ENCODE measurements at places on chromosomes 7 and 10.

DNA sequence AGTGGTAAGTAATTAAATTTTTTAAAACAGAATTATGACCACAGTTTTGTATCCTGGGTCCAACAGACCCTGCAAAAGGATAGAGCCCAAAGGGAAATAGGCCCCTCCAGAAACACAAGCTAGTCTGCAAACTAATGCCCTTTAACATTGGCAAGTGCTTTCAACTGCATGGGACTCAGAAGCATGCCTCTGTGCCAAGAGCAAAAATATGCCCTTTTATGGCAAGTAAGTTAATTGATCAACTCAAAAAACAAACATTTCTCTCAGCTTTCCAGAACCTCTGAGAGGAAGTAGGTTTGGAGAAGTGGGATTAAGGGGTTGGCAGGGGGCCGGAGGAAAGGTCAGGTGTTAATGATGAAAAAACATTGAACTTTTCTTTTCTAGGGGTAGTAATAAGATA, 186.6 kb upstream of the PRSS1 start:
- DNase-seq = no peak

GRCh38 chr10:101075775-101076174, 14.0 kb downstream of the KAZALD1 start:
- no peak for DNase-seq

- DNase-seq = no peak
Measured at GRCh38 chr7:123372368-123372767, 162.0 kb downstream of the IQUB start.

- DNase-seq = no peak
Measured at GRCh38 chr7:47826754-47827153, 121.5 kb downstream of the PKD1L1 start.

DNA sequence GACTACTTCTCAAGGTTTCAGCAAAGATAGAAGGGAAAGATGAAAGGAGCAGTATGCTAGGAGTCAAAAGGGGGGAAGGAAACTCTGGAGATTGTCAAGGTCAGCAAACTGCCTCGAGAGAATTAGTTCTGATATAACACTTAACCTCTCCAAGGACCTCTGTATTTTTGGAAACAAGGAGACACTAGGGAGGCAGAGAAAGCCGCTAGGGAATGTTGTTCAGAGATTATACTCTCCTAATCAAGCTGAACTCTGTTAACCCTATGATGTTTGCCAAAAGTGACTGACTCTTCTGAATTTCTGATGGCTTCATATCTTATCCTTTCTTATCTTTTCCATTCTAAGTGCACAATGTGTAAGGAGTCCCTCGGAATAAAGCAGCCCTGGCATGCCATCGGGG, 27.1 kb downstream of the CREM start:
- DNase-seq = no peak

- no peak for DNase-seq
Measured at GRCh38 chr10:110780704-110781103, 91.0 kb upstream of the PDCD4 start.

DNA sequence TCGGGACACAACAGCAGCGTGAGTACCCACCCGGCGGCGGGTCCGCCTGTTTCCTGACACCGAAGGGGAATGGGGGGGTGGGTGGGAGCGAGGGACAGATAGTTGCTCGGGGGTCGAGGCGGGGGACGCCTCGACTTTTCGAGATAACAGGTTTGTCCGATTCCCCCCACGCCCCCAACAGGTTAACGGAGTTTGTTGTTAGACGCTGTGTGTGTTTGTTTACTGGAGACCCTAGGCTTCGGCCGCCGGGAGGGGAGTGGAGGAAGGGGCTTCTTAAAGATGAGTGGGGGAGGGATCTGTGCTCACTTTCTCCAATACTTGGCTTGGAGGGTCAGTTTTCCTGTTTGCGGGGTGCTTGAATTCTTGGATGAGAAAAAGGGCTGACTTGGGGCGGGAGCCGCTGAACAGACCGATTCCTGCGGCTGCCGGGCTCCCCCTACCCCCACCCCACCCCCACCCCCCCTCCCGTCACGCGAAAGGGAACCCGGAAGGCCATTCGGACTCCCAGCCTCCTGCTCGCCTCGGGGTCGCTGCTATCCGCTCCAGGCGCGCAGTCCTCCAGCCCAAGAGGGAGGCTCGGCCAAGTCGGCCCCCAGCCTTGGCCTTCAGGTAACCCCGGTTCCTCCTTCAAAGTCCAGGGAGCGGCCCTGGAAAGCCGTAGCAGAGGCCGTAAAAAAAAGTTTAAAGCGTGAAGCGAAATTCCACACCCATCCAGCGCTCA, 1.0 kb downstream of the SORCS3 start:
- DNase-seq = no peak

GRCh38 chr10:132479603-132480221, 57.9 kb upstream of the INPP5A start:
- DNase-seq = no peak

GRCh38 chr10:52502237-52502636, 188.2 kb downstream of the DKK1 start:
- DNase-seq = no peak

DNA sequence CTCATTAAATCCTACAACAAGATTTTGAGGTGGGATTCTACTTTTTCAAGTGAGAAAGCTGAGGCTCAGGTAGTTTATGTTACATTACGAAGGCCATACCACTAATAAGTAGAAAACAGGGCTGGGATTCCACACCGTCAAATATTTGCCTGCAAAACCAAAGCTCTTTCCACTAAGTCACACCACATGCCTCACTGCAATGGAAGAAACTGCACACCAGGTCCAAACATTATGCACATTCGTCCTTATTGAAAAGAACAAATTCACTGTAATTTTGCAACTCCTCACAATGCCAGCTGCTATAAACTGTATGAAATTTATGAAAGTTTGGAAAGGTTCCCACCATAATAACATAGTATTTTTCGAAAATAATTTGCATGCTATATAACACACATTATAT, 66.5 kb downstream of the DGKB start:
- no peak for DNase-seq

GRCh38 chr10:108970016-108970415, 953.3 kb downstream of the XPNPEP1 start:
- DNase-seq = peak; percentile 54

DNA sequence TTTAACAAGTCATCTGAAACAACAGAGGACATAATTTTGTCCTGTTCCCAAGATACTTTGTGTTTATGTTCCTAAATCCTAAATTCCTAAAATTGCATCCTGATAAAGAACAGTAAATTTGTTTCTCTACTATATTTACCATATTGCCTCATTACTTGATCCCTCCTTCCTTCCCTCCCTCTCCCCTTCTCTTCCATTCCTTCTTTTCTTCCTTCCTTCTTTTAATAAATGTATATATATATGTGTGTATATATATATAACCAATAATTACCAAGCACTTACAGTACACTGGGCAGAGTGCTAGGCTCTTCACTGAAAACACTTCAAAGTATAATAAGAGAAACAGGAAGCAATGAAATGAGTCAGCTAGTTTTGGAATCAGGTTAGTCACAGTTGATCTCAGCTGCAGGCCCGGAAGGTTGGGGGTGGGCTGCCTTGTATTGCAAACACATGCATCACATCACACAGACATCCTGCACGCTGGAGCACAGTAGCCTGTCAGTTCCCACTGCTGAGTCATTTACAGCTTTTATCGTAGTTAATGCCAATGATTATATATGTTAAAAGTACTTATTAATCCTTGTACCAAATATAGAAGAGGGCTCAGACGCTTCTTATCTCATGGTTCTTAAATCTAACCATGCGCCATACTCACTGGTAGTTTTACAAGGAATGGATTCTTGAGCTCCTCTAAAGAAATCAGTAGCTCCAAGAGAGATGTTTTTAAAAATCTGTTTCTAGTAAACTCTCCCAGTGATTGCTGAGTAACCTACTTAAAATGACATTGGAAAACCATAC, 551.7 kb downstream of the GRM8 start:
- peak; percentile 99 for DNase-seq

- DNase-seq = peak; percentile 34
Measured at GRCh38 chr10:77004917-77005564, 632.6 kb downstream of the KCNMA1 start.

DNA sequence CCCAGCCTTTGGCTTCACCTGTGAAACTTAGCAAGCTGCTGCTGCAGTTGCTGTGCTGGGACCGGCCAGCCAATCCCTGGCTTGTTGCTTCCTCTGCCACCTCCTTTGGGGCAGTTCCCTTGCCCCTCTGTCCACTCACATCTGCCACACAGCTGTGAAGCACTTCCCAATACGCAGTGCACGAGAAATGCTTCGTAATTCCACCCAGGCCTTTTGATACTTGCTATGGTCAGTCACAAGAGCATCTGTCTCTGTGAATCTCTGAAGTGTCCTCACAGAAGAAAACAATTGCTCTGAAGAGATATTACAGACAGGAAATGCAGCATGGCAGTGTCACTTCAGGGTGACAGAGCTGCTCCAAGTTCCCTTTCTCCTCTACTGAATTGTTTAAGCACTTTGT, 208.5 kb downstream of the PTEN start:
- no peak for DNase-seq

DNA sequence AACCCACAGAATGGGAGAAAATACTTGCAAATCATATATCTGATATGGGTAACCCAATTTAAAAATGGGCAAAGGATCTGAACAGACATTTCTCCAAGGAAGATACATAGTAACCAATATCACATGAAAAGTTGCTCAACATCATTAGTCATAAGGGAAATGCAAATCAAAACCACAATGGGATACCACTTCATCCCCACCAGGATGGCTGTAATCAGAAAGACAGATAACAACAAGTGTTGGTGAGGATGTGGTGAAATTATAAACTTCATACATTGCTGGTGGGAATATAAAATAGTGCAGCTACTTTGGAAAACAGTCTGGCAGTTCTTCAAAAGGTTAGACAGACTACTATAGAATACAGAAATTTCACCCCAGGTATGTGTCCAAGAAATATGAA, 19.3 kb downstream of the AOC1 start:
- peak; percentile 35 for DNase-seq

Data from HT1080 (cell line).